ENCODE measurements at places on chromosomes 5 and 9.

DNA sequence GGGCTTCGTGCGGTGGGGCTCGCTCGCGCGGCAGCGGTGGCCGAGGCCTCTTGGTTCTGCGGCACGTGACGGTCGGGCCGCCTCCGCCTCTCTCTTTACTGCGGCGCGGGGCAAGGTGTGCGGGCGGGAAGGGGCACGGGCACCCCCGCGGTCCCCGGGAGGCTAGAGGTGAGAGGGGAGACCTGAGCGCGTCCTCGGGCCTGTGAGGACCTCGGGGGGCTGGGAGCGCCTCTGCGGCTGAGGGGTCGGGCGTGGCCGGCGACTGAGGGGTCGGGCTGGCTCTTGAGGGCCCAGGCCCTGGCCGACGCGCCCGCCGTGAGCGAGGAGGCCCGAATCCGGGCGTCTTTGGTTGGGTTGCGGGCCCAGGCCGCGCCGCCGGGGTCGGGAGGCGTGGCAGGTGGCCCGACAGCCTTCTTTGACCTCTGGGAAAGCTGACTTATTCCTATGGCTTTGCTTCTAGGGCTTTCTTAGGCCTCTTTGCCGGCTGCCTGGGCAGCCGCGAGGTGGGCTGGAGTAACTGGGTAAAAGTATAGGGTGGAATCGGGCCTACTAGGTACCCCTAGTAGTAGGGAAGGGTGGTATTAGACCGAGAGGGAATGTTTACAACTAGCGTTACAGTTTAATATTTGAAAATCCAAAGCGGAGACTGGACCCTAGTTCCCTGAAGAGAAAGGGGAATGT, at the start of gene CANX:
CANX (plus strand) TSS at position 33 of the 681 bp plus-strand sequence. CDS start 6,715 bp downstream, outside the sequence.
- DNase-seq, result no peak

DNA sequence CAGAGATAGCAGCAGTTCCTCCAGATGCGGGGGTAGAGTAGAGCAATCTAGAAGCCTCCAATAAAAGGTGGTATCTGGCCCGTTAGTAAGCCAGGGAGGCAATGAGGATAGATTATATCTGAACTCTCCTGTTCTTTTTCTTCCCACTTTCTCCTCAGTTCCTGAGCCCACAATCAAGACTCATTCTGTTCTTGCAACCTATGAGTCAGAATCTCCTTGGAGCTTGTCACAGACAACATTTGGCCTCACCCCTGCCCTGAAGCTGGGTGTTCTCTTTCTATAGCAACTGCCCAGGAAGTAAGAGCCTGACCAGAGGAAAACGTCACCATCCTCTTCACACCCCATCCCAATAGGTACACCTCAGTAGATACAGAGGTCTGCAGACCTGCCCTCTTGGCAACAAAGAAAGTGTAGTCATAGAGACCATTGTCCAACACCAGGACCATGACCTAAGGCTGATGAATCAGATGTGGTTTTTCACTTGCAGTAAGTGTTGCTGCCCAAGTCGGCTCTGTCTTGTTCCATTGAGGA, 76.3 kb upstream of the PCA3 start:
- DNase-seq, result no peak

- no peak for DNase-seq
Measured at GRCh38 chr9:111056538-111056937, 18.3 kb upstream of the LPAR1 start.

GRCh38 chr5:75734913-75735789, 17.9 kb upstream of the POC5 start:
- DNase-seq, result peak; percentile 31
